ENCODE measurements at places on chromosomes 5 and 9. TPM values are rescaled to one million over a fixed set of nuclear protein-coding genes. Genes with fewer than 3 reads are reported as not detected.

SV2C gene
- 3.4 TPM for total RNA-seq

PRDM9 gene
- total RNA-seq = not detected

CCDC152 gene
- not detected for total RNA-seq

PRUNE2 gene
- total RNA-seq = 75.6 TPM

CEP120 gene
- total RNA-seq = 16.9 TPM
